Activated CD8-positive, alpha-beta memory T cell treated with anti-CD3 and anti-CD28 coated beads for 1 hour (primary cell): ENCODE measurements at places on chromosomes 16 and 17.
A peak's percentile ranks its signal among the peaks of the same experiment; 100 is the strongest.

DNA sequence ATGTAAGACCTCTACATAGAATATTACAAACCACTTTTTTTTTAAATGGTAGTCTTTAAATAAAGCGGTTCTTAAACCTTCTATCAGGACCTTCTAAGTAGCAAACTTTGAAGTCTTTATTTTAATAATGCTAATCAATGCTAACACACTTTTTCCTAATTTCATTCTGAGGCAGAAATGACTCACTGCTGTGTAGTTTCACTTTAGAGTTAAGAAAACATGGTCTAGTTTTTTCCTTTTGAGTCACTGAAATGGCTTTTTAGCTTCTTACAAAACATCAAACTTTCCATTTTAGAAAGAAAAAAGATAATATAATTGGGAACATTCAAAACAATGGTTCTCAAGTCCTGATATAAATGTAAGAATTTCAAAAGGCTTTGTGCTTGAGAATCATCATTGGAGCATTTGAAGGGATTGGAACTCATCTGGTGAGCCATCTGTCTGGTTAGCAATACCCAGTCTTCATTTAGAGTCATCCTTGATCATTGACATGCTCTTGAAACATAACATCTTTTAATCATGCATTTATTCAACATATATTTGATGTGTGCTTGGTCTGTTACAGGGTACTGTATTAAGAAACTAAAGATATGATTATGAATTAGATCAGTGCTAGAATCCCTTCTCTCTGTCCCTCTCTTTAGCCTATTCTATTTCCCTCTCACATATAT is 258.3 kb upstream of the MON1B start:
- DNase-seq: no peak

- no peak for DNase-seq
Observed at GRCh38 chr17:56441308-56441707, 152.2 kb upstream of the NOG start.

DNA sequence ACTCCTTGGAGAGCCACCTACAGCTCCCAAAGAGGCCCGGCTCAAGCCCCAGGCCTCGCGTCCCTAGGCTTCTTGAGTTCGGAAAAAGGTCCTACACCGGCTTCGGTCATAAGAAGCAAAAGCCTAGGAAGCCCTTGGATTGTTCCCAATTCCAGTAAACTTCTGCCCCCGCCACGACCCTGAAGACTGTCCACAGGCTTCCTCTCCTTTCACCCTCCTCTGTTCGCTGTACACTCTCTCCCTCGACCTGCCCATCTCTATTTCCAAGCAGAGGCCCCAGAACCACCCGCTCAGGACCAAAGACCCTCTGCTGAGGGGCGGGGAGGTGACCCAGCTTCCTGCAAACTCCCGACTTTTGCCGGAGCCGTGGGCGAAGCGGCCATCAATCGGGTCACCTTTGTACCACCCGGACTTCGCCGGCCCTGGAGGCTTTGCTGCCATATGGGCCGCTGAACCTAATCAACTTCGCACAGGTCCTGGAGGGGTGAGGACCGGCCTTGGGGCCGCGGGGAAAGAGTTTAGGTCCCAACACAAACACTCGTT is 2.7 kb downstream of the HOXB2 start:
- DNase-seq: no peak

GRCh38 chr17:79907217-79907715 is 68.0 kb upstream of the CBX4 start:
- DNase-seq: no peak

DNA sequence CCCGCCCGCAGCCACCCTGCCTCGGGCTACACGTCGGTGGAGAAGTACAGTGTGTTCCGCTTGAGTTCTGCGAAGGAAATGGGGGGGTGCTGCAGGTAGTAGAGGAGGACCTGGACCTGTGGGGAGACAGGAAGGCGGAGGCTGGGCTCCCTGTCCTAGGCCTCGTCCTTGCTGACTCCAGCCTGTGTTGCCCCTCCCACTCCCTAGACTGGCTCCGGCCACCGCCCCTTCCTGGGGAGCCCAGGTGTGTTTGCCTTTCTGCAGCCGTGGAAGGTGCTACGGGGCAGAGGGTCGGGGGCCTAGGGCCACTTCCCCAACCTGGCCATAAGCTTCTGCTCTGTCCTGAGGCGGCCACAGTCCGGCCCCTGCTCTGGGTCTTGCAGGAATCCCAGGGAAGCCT is 9.1 kb downstream of the TIMM22 start:
- no peak for DNase-seq

- DNase-seq: no peak
Observed at GRCh38 chr16:78307824-78308528, 208.5 kb downstream of the WWOX start.

DNA sequence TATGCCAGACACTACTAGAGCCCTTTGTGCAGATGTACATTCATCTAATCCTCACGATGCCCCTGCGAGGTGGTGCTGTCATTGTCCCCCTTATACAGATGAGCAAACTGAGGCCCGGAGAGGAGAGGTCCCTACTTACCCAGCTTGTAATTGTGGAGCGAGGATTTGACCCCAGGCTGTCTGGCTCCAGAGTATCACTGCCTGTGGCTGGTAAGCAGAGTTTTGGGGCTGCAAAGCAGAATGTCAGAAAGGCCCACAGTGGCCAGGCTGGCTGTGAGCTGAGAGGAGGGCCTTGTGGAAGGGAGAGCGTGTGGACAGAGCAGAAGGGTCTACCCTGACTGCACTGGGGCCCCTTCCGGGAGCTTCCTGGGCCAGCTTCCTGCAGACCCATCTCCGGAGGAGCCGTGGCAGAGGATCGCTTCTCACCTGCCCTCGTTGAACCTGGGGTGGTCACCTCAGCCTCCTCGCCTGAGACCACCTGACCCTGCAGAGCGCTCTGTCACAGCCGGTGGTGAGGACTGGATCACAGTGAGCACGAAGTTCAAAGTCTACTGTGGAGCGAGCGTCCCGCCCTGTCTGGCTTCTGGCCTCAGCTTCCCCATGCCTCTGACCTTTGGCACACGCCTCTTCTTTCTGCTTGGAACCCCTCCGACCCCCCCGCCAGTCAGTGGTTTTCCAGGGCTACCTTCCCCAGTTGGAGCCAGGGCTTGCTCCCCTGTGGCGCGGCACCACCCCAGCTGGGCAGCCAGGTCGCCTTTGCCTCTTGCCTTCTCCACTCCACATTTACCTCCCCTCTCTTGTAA is 12.1 kb downstream of the CMIP start:
- no peak for DNase-seq

DNA sequence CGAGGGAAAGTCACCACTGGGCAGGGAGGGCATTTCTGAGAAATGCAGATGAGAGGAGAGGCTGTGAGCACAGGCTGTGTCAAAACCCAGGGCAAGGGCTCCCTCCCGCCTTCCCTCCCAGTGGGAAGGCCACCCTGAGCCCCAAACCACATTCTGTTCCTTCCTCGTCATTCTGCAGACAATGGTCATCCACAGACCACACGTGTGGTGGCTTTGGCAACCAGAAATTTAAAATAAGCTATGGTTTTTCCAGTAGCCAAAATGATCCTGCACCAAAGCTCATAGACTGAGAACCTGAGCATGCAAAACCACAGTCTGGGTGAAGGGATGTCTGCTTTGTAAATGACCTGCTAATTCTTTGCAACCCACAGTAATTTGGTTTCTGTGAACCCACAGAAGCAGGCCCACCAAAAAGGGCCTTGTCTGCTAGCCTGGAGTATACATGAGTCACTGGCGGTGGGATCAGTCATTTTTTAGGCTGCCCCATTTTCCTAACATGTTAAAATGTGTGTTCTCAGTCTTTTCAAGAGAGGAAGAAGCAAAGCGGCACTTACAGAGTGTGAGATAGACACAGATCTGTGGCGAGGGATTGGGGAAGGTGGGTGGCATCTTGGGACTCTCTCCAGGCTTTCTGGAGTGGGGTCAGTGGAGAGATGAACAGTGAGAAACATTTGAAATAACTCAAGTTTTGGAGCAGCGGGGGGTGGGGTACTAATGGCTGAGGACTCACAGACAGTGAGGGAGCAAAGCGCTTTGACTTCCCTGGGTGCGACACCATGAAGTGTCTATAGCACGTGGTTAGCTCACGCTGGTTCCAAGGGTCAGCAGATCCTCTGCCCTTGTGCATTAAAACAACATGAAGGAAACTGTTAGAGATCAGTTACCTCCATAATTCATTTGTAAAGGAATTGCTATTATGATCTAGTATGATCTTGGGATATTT is 20.5 kb downstream of the GRB7 start:
- peak; percentile 54 for DNase-seq

DNA sequence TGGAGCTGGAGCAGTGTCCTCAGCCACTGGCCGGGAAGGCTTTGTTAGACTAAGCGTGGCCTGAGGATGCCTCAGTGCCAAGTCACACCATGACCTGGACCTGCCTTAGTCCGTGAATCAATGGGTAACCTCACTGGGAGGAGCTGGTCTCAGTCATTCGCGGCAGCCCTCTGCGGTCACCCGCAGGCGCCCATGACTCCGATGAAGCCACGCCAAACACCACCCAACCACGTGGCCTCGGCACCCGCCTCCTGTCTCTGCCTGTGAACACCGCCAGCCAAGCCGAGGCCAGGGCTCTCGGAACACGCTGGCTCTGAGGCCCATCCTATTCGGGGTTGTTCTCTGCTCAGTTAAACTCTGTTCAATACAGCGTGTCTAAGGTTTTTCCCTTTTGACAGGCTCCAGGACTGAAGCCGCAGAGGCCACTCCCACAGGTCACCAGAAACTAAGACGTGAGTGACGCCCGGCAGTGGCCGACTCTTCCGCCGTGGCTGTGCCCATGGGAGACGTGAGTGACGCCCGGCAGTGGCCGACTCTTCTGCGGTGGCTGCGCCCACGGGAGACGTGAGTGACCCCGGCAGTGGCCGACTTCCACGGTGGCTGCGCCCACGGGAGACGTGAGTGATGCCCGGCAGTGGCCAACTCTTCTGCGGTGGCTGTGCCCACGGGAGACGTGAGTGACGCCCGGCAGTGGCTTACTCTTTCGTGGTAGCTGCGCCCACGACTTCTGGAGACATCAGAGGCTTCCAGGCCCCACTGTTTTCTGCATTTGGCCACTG is 16.8 kb upstream of the PABPN1L start:
- no peak for DNase-seq

- DNase-seq: no peak
Observed at GRCh38 chr17:74808714-74809430, 32.7 kb upstream of the NAT9 start.

GRCh38 chr17:78257810-78258322 is 26.4 kb downstream of the TMEM235 start:
- no peak for DNase-seq

DNA sequence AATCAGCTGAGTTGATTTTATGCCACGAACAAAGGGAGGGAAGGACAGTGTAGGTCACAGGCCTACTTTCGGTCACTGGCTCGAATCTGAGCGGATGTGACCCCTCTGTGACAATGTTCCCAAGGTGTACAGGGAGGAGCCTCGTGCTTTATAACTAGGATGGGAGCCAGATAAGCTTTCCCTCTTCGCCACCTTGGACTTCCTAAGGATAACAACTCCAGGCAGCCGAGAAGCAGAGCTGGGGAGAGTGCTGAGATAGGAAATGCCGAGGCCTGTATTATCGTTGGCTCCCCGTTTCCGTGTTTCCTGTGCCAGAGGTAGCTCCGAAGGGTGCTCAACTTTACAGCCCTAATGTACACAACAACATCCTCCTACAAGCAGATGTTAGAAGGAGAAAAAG is 217.8 kb upstream of the IRX3 start:
- no peak for DNase-seq

DNA sequence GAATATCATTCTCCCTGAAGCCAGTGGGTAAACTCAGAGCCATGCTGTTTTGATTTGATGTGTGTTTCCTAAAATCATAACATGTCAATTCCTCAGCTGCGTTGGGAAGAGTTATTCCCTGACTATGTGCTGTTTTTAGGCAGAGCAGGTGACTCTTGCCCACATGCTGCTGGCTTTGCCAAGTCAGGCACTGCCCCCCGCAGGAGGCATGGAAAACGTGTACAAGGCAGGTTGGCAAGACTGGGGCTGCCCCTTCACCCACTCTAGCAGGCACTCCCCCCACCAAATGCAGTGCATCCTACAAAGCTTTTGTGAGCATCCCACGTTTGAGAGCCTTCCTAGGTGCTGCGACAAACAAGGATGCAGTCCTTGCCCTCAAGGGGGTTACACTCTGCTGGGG is 38.3 kb upstream of the NAT9 start:
- no peak for DNase-seq

- DNase-seq: no peak
Observed at GRCh38 chr17:75642182-75642783, 9.0 kb downstream of the SMIM5 start.

- no peak for DNase-seq
Observed at GRCh38 chr17:57916925-57917858, 38.0 kb downstream of the CUEDC1 start.

- DNase-seq: no peak
Observed at GRCh38 chr16:13150181-13150885, 248.9 kb downstream of the SHISA9 start.

DNA sequence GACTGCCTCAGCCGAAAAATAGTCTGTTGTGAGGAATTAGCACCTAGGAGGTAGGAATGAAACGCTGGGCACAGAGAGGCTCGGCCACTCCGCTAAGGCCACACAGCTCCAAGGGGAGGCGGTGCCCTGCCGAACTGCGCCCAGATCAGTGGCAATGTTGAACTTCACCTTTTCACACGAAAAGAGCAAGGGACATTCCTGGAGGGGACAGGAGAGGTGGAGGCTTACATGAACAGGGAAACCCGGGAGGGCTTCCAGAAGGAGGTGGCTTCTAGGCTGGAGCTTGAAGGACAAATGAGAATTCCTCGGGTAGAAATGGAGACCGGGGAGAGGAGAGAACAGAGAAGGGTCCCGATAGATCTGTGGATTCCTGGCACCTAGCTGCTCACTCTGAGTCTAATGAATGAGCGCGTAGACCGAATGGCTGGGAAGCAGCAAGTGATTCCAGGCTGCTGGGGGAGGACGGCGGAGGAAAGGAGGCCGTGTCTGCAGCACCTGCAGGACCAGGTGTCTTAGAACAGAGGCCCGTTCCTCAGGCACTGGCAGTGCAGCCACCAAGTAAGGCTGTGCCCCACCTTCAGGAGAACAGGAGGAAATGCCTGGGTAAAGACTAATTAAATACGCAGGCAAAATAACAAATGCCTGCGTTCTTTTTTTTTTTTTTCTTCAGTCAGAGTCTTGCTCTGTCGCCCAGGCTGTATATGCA is 722 bp upstream of the SLC38A10 start:
- peak; percentile 11 for DNase-seq

DNA sequence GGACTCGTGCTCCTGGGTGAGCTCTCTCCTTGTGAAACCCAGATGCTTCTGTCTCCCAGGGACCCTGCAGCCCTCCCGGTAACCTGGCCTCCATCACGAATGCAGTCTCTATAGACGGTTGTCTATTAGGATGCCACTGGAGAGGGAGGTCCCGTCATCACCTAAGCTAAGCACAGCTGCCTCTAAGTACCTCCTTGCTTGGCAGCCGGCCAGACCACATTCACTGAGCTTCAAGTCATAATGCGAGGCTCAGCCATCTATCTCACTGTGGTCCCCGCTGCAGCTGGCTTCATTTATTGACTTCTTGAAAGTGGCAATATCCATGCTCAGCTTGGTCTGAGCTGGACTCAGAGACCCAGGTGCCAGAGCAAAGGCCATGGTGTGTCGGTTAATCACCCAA is 74.5 kb upstream of the HSBP1 start:
- no peak for DNase-seq

GRCh38 chr16:78198288-78198687 is 98.8 kb downstream of the WWOX start:
- no peak for DNase-seq
